Stimulated activated CD8-positive, alpha-beta memory T cell treated with anti-CD3 and anti-CD28 coated beads, Interleukin-7, amount 100 ng/mL, for 24 hours (primary cell): ENCODE measurements at places on chromosomes 12 and 14.

GRCh38 chr14:59358784-59359183 is 106.4 kb downstream of the GPR135 start:
- no peak for DNase-seq

DNA sequence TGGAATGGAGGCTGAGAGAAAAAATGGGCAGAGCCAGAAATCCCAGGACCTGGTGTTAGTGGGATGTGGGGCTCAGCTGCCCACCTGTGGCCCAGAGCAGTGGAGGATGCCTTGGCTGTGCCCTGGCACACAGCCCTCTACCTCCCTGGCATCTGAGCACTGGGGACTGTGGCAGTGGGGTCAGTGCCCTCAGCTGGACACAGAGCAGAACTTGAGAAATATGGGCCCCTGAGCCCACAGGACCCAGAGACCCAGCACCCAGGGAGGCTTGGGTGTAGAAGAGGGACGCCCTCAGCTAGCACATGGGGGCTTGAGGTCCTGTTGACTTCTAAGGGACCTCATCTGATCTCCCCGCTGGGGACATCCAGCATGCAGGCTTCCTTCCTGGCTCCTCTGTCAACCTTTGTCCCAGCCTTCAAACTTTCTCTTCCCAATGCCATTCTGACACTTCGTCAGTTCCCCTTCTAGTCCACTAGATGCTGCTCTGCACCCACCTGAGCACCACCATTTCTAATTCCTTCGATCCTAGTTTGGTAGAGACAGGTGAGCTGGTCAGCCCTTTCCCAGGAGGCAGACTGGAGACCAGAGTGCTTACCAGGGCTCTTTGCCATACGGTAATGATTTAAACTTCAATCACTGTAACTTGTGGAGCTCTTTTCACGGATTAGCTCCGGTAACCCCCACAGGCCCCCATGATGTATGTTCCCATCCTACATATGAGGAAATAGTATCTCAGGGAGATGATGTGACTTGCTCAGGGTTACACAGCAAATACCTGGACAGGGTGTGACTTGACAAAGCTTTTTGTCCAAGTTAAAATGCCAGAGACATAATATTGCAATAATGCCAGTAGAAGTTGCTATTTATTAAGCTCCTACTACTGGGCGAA is 143.7 kb downstream of the ASCL4 start:
- no peak for DNase-seq

DNA sequence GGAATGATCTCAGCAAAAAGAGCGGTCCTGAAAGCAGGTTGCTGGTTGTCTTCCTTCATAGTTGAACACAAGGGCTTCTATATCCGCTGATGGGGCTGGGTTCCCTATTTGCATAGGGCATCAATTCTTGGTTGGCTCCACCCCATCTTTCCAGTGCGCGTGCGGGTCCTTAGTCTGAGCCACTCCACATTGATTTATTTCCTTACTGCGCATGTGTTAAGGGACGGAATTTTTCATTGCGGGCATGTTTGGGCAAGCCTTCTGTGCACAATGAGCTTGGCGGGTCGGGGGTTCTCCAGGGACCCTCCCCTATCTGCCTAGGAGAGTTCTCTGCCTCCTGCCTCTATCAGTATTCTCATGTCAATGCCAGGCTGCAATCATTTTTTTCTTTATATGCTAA is 21.2 kb upstream of the DLGAP5 start:
- no peak for DNase-seq

GRCh38 chr12:86456241-86456640 is 200.1 kb upstream of the MGAT4C start:
- no peak for DNase-seq

DNA sequence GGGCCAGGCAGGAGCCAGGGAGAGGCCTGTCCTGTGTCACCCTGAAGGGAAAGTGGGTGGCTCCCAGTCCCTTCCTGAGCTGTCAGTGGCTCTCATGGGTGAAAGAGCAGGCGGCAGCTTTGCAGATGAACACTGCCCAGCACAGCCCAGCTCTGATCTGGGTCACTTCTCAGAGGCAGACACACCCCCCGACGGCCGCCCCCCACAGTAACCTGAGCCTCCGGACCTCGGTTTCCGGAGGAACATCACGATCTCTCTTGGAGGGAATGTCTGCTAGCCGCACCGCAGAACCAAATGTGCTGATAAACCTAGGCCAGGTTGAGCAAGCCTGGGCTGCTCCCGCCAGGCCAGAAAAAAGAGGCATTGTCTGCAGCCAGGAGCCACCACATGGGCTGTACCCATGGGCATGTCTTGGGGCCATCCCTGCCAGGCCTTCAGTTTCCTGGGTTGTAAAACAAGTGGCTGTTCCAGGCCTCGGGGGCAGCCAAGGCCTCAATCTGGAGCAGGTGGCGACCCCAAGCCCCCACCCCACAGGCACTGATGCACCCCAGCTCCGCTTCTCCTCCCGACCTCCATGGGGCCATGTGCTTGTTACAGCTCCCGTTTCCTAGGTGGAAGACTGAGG is 57.6 kb downstream of the NCOR2 start:
- DNase-seq = no peak

DNA sequence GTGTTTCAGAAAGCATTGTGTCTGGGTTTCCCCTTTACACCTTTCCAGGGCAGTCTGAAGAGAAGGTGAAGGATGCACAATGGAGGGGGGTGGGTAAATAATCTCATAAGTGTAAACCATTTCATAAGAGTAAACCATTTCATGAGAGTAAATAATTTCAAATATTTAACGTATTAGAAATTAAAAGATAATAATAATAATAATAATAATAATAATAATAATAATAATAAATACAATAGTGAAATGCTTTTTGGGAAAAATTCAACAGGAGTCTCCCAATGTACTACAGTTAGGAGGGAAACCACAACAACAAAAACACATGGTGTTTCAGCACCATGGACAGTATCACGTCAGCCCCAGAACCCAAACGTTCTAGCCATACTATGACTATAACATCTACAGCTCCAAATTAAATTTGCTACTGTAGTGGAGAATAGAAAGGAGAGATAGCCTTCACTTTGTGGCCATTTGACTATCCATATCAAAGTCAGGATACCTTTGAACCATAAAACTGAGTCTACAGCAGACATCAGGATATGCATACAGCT is 691.8 kb downstream of the BCL11B start:
- DNase-seq = no peak

DNA sequence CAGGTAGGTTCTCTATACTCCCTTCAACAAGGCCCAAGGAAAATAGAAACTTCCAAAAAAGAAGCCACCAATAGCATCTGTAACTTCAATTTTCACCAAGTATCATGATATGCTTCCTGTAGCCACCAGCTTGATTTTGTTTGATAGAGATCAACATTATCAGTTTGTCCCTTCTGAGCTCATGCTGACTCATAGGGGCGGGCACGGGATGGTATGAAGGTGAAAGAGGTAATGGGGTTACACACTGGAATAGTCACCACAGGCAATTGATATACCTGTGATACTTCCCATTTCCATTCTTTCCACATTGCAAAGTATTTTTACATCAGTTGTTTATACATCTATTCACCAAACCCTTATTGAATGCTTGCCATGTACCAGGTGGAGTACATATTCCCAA is 134.1 kb downstream of the KCNA5 start:
- DNase-seq = no peak

- DNase-seq = no peak
Observed at GRCh38 chr12:124401704-124402221, 106.9 kb downstream of the RFLNA start.
